A549 treated with CpdA at 1 μM for 4 hours (cell line): ENCODE measurements at places on chromosomes 4 and X. TPM values are rescaled to one million over a fixed set of nuclear protein-coding genes. Genes with fewer than 3 reads are reported as not detected.

ACSL1 gene
- total RNA-seq = 10.8 to 13.5 TPM (median 11.8 TPM) in 5 replicates

ADGRG2 gene
- 5.8 to 6.2 TPM (median 6.2 TPM) in 5 replicates for total RNA-seq

DDIT4L gene
- total RNA-seq = 0.45 to 0.69 TPM (median 0.55 TPM) in 5 replicates

FGF2 gene
- 40.6 to 63.0 TPM (median 56.9 TPM) in 5 replicates for total RNA-seq

TIGD2 gene
- 4.2 to 6.3 TPM (median 4.7 TPM) in 5 replicates for total RNA-seq

AREG gene
- 65.6 to 93.2 TPM (median 79.1 TPM) in 5 replicates for total RNA-seq

XK gene
- 0.31 to 0.40 TPM (median 0.37 TPM) in 5 replicates for total RNA-seq
